Activated CD8-positive, alpha-beta memory T cell treated with anti-CD3 and anti-CD28 coated beads, Interleukin-2, amount 10 ng/mL, durations not matched to agents 7 days and 5 days (primary cell): ENCODE measurements at places on chromosomes 6 and 20. TPM values are rescaled to one million over a fixed set of nuclear protein-coding genes. Genes with fewer than 3 reads are reported as not detected.

Gene SIRPB1
- total RNA-seq = 6.0 TPM

Gene LPIN3
- total RNA-seq = 1.5 TPM

Gene PACRG
- total RNA-seq = not detected

Gene GHRH
- total RNA-seq = not detected

Gene PTK6
- 0.21 TPM for total RNA-seq

Gene STX11
- total RNA-seq = 26.5 TPM

Gene PRKN
- not detected for total RNA-seq

Gene SIRPG
- 93.8 TPM for total RNA-seq

Gene THBD
- not detected for total RNA-seq

Gene DOK5
- not detected for total RNA-seq

Gene OR2H1
- not detected for total RNA-seq

Gene ARHGAP40
- not detected for total RNA-seq

Gene PGK2
- total RNA-seq = not detected

Gene CALHM6
- 13.8 TPM for total RNA-seq

Gene RHAG
- not detected for total RNA-seq

Gene KIAA1755
- total RNA-seq = not detected

Gene NRSN1
- not detected for total RNA-seq

Gene SIRPD
- 0.19 TPM for total RNA-seq

Gene SPATS1
- not detected for total RNA-seq

Gene PRDM1
- total RNA-seq = 97.1 TPM

Gene CYP21A2
- not detected for total RNA-seq
